ENCODE measurements at places on chromosomes 11 and 22.
A peak's percentile ranks its signal among the peaks of the same experiment; 100 is the strongest.

GRCh38 chr11:14617241-14618027, 26.2 kb upstream of the PDE3B start:
- no peak for DNase-seq

- no peak for DNase-seq
Measured at GRCh38 chr11:74171997-74172396, 908 bp downstream of the PPME1 start.

DNA sequence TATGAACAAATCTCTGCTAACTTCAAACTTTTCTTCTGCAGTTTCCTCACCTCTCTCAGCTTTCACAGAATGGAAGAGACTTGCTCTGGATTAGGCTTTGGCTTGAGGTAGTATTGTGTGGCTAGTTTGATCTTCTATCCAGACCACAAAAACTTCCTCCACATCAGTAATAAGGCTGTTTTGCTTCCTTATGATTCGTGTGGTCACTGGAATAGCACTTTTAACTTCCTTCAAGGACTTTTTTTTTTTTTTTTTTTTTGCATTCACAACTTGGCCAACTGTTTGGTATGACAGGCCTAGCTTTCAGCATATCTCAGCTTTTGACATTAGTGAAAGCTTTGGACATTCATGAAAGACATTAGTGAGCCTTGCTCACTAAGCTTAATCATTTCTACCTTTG, 47.5 kb upstream of the LRRC55 start:
- no peak for DNase-seq

GRCh38 chr11:69580529-69580928, 60.4 kb upstream of the CCND1 start:
- no peak for DNase-seq

DNA sequence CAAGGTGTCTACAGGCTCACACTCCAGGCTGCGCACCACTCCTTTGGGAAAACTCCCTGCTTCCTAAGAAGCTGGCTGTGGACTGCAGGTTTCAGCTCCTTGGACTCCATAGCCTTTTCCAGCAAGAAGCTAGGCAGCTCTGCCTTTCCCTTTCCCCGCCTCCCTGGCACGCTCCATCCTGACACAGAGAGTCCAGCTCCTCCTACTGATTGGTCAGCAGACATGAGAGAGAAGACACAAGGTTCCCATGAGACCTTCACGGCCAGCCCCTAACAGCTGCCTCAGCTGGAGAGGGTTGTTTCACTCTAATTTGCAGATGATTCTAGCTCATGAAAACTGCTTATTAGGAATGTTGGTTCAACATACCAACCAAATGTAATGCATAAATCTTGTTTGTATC, 27.6 kb downstream of the TENM4 start:
- peak; percentile 50 for DNase-seq

- DNase-seq = no peak
Measured at GRCh38 chr11:68373189-68373814, 60.9 kb downstream of the LRP5 start.

- DNase-seq = no peak
Measured at GRCh38 chr11:122097419-122098001, 18.5 kb downstream of the BLID start.

GRCh38 chr22:39526736-39527171, 5.8 kb downstream of the RPS19BP1 start:
- DNase-seq = no peak

DNA sequence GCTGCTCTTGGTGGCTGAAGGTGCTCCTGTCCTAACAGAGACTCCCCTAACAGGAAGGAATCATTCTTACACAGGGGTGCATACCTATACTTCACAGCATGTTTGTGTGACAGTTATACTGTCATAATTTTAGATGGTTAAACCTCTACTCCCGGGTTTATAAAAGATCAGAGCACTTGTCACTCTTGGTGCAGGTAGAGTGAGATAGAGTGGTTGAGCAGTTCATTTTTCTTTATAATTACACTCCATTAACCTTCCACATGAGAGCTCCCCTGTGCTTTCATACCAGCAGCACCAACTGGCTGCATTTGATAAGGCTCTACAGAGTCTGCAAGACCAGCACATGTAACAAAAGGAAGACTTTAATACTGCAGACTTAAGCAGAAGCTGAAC, 72.9 kb downstream of the LARGE2 start:
- DNase-seq = no peak

DNA sequence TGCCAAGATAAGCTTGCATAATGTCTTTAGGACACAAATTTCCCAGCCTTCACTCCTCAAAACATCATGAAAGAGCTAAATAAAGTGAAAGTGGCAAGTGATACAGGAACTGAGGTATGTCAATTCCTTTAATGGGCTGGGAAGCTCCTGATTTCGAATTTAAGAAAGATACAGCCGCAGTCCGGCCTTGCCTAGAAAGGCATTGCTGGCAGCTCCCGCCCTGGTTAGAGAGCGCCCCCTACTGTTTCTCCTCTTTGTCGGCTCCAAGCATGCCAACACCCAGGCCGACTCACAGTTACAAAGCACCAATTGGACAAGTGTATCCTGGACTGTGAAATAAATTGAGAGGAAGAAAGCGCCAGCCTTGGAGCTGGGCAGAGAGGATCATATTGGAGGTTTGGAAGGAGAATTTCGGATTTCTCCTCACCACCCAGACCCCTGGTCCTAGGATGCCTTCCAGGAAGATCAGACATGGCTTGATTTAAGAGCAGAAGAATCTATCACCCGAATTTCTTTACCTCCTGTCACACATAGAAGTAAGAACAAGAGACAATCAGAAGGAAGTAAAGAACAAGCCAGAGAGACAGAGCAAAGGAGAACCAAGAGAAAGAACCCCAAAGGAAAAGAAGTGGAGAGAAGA, 84.0 kb downstream of the FAM76B start:
- peak; percentile 81 for DNase-seq

GRCh38 chr11:11777897-11778296, 63.9 kb upstream of the USP47 start:
- DNase-seq = no peak

DNA sequence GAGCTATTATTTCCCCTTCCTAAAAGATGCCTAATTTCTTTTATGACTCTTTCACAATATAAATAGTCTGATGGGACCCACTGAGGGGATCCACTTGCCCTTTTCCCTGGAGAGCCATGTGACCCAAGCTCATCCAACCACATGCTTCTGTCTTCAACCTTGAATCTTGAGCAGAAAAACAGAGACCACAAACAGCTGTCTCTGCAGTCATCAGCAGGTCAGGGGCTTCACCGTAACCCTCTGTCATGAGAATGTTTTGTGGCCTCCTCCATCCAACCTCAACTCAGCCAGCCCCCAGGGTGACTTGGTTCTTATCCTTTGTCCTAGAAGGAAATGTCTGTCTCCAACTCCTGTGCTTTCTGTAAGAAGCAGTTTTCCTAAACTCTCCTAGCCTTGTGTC, 129.6 kb upstream of the POU2AF2 start:
- no peak for DNase-seq

- no peak for DNase-seq
Measured at GRCh38 chr22:45603619-45604018, 68.0 kb upstream of the ATXN10 start.

- DNase-seq = no peak
Measured at GRCh38 chr11:28887681-28888080, 779.5 kb downstream of the METTL15 start.

DNA sequence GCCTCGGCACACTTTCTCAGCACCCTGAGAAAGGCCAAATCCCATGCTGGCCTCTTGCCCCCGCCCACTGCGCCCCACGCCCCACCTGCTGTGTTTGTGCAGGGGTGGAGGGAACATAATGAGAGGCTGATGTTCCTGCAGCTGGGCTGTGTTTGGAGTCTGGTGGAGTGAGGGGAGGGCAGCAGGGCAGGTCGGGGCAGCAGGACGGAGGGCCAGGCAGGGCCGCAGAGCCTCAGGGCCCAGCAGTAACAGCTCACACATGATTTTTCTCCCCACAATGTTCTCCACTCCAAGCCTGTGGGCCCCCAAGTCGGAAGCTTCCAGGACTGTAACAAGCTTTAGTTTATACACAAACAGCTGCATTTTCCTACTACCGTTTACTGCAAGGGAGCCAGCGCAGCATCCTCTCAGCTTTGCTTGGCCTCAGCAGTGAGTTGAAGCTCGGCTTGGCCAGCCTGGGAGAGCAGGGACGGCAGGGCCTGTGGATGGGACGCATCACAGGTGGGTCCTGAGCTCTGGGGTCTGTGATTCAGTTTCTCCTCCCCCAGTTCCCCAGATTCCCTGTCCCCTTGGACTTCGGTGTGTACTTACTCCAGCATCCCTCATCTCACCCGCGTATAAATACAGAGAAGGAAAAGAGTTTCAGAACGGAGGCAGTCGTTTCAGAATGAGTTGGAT, 51.0 kb downstream of the RPUSD4 start:
- DNase-seq = no peak

- DNase-seq = no peak
Measured at GRCh38 chr11:102762361-102762767, 18.1 kb downstream of the MMP10 start.

DNA sequence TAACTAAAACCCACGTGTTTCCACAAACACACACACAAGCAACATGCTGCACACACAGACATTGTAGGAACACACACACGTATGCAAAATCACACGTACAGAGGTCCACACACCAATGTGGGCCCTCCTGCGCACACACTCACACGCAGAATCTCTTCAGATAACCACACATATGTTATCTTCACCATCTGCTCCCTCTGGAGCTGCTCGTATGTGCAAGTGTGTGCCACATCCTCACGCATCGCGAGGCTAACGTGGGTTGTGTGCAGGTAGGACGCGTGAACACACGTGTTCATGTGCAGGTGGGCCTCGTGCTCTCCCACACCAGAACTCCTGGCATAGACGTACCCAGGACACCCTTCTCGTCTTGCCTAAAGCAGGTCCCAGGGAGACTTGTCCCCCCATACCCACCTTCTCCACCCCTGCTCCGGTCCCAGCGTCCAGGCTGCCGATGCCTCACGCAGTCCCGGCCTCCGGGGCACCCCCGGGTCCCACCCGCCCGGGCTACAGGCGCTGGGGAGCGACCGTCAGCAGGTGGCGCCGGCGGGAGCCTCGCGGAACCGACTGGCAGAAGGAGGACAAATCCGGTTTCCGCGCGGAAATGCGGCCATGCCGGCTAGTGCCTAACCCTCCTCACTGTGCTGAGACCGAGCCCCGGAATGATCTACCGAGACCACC, 10.3 kb upstream of the IGSF9B start:
- DNase-seq = peak; percentile 46

- DNase-seq = no peak
Measured at GRCh38 chr11:125728969-125729368, 17.1 kb upstream of the PATE1 start.

GRCh38 chr22:45206233-45206632, 34.5 kb downstream of the KIAA0930 start:
- DNase-seq = no peak

DNA sequence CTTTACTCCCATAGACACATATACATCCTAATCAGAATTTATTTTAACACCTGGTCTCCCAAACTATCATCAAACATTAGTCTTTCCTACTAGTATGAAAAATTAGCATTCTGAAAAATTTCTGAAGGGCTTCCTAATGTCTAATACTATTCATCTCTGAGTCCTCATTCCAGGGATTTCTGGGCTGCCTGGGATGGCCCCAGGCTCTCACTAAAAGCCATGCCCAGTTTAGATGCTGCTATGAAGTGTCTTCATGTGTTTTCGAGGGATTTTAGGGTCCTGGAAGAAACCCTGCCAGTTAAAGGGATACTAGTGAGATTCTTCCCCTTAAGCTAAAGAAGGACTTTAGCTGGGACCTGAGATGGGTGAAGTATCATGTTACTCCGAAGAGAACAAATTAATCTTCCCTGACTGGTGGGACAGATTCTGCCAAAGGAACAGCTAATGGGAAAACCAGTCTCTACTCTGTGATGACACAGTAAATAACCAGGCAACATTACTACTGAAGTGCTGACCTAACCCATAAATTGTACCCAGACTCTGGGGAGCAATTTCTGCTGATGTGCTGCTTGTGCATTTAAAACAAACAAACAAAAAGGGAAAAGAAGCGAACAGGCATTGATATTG, 342.6 kb downstream of the SOX6 start:
- no peak for DNase-seq

- no peak for DNase-seq
Measured at GRCh38 chr11:78349624-78350023, 68.0 kb downstream of the GAB2 start.

All from urothelium cell line (cell line).